ENCODE measurements at places on chromosomes 6 and 20.
A peak's percentile ranks its signal among the peaks of the same experiment; 100 is the strongest.

DNA sequence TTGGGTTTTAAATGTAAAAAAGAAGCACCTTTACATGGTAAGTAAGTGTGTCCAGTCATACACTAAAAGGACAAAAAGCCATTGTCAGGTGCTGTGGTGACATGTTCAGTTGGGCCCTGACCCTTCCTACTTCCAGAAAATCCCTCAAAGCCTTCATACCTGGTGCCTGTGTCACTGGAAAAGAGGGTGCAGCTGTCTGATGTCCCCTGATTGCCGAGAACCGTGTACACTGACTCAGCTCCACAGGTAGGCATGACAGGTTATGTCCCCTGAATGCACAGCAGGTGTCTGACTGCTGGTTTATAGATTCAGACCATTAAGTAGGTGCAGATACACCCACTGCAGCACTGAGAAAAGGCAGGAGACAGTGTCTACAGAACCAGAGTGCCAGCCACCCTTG, 99.1 kb downstream of the FOXC1 start:
- no peak for DNase-seq

GRCh38 chr20:49794336-49795134, 18.1 kb upstream of the SLC9A8 start:
- DNase-seq, result no peak

GRCh38 chr6:29517728-29518440, 30.1 kb upstream of the MAS1L start:
- no peak for DNase-seq

DNA sequence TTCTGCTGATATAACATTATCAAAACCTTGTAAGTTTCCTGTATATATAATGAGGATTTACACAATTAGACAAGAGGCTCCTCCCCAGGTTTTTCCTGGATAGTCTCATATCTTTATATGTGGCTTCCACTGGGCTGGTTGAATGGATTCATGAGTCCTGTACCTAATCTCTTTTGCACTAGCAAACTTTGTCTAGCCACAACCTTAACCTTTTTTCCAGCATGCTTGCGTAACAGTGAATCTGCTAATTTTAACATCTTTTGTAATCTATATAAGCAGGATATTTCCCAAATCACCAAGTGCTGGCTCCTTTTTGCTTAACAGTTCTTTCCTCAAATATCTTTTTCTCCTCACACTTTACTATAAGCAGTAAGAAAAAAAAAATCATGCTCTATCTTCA, 153.6 kb downstream of the COL21A1 start:
- DNase-seq, result no peak

DNA sequence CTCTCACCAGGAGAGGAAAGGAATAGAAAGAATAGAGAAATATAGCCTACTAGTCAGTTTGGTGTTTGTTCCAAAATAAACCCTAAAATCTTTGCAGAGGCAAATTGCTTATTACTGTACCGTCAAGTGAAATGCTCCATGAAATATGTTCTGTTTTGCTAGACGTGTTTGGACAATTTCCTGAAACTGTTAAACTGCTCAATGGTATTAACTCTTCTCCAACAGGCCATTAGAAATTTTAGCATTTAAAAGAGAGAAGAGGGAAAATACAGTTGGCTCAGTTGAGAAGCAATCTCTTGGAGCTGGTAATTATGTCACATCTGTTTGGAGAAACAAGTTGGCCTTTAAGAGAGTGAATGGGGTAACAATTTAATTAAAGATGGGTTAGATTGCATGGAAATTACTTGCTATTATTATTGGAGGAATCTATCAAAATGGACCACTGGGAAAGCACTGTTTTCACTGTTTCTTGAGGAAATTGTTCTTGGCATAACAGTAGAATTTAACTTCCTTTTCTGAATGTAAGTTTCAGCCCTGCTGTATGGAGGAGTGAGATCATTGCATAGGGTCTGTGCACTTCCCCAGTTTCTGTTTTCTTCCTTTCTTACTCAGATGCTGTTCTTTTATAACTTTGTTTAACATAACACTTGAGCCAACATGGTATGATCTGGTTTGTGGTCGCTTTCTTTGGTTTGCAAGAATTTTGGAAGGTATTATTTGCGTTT, 373.6 kb downstream of the PLCB1 start:
- DNase-seq, result no peak

DNA sequence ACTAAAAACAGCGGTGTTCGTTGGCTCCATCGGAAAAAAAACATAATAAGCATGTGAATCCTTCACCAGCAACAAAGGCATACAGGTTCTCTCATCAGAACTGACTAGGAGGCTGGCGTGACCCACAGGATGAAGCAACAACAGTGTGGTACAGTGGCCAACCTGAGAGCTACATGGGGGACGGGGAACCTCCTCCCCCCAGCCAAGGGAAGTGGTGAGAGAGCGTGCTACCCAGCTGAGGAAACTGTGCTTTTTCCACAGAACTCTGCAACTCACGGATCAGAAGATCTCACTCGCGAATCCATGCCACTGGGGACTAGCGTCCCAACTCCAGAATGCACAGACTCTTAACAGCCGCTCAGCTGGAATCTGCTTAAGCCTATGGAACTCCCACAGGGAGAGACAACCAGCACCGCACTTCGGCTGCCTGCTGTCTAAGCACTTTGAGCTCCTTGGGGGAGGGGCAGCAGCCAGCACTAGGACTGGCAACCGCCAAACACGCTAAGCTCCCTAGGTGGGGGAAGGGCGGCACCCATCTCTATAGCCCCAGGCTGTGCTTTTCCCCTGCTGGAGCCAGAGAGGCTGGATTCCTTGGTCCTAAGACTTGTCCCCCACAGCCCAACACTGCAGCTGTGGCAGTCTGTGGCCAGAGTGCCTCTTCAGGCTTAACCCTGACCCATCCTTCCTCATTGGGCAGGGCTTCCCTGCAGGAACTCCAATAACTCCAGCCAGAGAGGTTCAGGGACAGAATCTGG, 538.3 kb upstream of the BTBD3 start:
- no peak for DNase-seq

DNA sequence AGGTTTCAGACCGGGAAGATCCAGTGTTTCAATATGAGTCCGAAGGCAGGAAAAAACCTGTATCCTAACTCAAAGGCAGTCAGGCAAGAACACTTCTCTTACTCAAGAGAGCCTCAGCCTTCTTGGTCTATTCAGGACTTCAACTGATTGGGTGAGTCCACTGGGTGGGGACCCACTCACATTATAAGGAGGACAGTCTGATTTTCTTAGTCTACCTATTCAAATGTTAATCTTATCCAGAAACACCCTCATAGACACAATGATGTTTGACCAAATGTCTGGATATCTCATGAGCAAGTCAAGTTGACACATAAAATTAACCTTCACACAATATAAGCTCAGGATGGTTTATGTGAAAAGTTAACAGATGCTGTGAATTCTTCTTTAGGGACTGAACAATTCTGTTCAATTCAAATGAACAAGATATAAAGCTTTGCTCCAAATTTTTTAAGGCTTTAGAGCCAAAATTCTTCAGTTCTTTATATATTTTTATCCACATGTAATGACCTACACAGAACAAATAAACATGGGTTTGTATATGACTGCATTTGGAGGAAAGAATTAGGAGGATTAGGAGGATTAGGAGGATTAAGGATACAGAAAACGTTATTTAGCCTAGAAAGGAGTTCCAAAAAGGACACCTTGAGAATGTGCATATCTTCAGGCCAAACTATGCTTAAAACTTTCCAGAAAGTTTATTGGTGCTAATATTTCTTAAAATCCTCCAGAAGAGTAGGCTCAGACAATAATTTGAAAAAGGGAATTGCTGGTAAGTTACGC, 35.3 kb upstream of the LAMA2 start:
- DNase-seq, result no peak

DNA sequence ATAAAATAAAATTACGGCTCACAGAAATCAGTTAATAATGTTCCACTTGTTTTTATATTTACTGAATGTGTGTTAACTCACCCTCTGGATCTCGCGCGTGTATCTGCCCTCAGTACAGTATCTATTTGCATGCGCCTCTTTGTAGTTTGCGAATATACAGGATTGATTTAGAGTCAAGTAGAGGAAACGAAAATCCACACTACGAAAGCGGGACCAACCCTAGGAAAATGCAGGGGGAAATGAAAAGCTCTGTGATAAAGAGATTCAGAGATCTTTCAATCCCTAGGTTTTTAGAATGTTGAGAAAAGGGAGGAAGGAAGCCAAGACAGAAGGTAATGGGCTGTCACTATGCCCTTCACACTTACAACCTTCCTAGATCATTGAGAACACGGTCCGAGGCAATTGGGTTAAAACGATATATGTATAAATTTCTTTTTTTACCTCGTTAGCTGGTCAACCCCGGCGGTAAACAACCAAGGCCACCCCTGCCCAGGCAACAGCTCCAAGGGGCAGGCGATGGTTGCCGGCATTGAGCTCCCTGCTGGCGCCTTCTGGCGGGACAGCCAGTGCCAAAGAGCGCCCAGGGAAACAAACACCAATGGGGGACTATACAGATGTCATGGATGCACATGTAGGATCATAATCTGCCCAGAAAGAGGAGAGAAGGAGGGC, 792 bp upstream of the FUT9 start:
- DNase-seq, result no peak

DNA sequence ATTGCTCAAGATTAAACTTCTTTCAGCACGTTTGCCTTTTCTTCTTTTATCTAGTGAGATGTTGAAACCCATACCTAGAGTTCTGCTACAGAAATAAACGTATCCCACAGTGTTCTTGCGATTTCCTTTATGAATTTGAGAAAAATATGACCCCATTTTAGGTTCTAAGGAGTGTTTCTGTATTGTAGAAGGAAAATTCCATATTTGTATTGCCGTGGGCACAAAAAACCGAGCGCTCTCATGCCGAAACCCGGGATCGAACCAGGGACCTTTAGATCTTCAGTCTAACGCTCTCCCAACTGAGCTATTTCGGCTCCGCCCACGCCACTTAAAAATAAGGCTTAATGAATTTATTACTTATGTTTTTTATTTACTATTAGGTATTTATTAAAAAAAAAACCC, 23.7 kb downstream of the ZNF311 start:
- peak; percentile 46 for DNase-seq

DNA sequence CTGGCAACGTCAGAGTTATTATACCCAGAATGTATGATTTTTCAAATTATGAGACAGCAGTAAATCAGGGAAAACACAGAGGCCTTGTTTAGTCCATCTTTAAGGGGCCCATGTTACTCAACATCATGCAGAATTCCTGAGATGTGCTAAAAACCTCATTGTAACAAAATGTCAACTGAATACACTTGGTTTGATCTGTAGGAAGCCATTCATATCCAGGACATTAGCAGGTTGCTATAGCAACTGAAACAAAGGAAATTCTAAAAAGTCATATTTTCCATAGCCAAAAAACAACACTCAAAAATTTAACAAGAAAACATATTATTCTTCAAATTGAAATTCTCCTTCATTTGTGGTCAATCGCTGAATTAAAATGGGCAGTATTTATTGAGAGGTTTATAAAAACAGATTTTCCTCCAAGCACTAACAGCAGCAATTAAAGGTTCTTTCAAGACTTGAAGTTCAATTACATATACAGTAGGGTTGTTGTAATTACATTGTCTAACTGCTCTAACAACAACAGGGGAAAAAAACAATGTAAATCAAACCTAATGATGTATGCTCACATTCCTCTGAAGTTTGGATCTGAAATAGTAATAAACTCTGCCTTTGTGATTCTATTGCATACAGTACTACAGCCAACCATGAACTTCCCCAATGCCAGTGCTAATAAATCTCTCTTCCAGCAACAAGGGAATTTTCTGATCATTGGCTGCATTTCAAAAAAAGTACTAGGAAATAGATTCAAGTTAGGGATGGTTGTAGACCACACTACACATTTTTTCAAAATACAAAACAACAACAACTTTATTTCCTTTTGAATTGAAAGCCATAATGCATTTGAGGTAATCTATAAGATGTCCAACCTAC, 34.9 kb downstream of the COL12A1 start:
- no peak for DNase-seq

DNA sequence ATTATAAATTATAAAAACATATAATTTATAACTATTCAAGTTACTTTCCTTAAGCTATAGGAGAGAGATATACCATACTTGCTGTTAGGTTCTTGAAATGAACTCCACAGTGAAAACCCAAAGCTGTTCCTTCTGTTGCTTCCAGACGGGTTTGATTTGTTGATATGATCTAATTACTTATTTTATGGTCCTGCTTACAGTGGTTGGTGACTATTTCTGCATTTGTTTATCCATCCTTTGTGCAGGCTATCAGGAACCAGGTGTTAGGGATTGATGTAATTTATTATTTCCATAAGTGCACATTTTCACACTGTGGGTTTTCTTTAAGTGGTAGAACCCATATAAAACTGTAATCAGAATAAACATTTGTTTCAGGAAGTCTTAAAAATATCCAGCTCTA, 167.1 kb downstream of the KIF6 start:
- DNase-seq, result peak; percentile 21

GRCh38 chr6:144582939-144583613, 297.9 kb downstream of the UTRN start:
- no peak for DNase-seq

DNA sequence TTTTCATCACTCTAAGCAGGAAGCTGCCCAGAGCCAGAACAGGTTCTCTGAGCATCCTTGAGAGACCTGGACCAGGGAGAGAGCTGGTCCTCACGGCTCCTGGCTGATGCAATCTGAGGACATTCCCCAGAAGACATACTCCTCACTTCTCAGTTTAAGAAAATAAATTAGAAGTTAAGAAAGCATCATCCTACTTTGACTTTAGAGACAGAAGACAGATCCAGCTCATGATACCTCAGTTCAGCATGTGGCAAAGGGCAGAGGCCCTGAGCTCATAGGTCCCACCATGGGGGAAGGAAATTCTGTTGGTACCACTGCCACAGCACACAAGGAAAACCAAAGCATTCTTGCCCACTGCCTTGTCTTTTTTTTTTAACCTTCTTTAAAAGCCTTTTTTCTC, 378.1 kb upstream of the JARID2 start:
- no peak for DNase-seq

- peak; percentile 26 for DNase-seq
Observed at GRCh38 chr6:111683749-111684267, 78.1 kb upstream of the TRAF3IP2 start.

DNA sequence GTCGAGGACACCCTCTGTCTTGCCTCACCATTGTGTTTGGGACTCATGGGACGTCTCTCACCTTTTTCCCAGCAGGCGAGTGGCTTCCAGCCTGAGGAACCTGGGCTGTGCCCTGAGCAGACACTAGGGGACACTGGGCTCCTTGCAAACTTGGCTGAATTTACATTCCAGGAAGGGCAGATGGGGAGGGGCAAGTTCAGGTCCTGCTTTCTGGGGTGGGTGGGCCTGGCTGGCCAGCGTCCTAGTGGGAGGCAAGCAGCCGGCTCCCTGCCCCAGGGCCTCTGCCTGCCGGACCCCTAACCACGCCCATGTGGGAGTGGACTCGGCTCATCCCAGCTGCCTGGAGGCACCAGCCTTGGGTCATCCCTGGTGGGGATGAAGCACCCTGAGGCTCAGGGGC, 48.2 kb upstream of the MLN start:
- DNase-seq, result peak; percentile 25

GRCh38 chr6:144606083-144606482, 320.9 kb downstream of the UTRN start:
- no peak for DNase-seq

DNA sequence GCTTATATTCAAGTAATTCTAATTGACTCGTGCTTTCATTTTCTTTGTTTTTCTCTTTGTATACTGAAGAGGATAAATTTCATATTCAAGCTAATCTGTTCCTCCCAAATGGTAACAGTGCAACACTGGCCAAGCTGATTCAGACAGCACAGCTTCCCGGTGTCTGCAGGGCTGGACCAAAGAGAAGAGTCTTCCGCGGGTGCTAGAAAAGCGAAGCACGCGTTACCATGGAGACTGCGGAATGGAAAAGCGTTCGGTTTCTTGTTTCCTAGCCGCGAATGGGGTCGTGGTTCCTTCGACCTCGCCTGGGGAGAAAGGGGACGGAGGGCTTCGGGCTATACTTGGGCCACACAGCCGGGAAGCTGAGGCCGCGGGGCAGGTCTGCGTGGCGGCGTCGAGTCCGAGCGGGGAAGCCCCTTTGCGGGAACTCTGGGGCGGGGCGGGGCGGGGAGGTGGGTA, 6.2 kb upstream of the ZNF311 start:
- DNase-seq, result peak; percentile 19
